ENCODE measurements at places on chromosomes 3 and 15.

DNA sequence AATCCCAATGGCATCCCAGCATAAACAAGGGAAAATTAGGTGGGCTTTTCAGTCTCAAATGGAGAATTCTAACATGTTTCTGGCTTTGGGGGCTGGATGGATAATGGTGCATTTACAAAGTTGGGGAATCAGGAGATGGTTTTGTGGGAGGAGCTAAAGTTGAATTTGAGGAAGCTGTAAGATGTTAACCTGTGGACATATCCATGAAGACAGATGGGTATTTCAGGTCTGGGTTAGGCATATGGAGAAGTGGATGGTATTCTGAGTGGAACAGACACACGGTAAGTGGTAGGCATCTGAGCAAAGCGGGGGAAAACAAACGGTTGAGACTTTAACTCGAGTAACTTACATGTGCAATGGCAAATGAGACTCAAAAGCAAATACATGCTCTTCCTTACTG lies 1.7 kb upstream of the LMLN start:
- DNase-seq = no peak

DNA sequence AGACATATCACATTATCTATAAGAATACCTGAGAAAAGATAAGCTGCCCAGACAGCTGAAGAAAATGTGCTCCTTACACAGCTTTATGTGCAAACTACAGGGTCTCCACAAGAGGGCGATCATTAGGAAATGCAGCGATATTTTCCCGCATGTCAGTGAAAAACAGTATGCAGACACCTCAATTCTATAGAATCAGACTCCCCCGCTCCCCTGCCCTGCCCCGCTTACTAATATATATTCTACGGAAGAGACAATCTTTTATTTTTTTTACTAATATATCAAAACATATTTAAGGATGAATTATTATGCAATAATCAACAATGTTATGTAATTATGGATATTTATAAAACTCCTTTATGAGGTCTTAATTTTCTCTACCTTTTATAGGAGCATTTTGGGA lies 681.3 kb downstream of the ROBO1 start:
- peak; percentile 41 for DNase-seq

GRCh38 chr15:40845511-40846284 lies 1.9 kb downstream of the SPINT1 start:
- DNase-seq = peak; percentile 93

- DNase-seq = peak; percentile 35
These were observed 121.7 kb upstream of the SPRED1 start for GRCh38 chr15:38130740-38131498.

DNA sequence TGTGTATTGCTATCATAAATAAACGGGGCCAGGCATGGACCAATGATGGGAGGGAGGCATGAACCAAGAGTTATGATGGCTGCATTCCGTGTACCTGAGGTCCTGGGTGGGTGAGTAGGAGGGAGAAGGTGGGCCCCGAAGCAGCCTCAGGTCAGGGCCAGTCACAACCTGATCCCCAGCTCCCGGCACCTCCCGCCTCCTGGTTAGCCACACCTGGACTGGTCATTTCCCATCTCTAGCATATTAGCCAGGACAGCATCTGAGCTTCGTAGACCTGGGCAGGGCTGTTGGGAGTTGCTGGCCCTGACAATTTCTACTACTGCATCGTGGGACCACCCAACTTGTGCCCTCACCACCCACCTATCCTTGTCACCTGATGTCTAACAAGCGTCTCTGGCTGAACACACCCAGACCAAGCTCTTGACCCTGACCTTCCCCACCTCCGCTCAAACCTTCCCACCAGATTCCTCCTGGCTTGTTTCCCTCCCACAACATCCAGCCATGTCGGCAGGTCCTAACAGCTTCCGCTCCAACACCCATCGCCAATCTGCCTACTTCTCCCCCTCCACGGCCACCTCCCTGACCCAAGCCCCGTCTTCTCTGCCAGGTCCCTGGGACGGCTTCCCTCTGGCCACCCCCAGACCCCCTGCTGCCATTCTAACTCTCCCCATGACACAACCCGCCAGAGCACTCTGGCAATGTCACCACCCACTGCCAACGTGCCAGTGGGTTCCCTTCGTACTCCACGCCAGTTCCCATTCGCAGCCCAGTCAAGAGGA lies 133.8 kb upstream of the IQSEC1 start:
- DNase-seq = no peak

DNA sequence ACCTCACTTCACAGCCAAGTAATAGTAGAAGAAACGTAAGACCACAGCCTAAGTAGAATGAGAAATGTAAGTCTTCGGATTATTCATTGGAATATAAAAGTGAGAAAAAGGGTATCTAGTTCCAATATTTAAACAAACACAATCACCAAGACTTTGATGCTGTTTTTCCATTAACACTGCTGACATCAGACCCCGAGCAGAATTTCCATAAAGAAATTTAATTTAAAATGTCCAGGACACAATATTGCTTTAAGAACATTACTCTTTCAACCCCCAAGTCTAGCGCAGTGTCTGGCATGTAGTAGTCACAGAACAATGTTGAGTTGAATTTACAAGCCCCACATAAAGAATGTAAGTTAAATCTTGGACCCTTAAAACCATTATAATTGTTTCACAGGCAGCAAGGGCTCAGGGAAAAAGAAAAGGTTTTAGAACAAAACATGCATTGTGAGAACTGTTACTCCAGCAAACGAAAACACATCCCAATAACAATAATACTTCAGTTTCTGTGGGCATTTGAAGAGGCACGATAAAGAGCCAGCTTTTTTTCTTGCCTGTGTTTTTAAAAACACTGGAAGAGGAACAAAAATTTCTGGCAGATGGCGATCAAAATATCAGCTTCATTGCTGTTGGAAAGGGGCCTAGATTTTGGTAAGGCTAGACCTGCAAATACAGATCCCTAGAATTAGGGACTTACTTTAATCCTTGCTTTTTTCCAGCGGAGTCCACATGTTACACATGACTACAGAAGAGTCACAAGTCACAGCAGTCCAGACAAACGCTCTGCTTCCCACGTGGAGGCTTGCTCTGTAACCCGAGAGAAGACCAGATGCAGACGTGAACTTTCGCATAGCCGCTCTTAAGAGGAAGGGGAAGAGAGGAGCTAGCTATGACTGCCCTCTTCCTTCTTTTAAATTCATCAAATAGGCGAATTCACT lies 77.9 kb upstream of the IGSF10 start:
- peak; percentile 25 for DNase-seq

DNA sequence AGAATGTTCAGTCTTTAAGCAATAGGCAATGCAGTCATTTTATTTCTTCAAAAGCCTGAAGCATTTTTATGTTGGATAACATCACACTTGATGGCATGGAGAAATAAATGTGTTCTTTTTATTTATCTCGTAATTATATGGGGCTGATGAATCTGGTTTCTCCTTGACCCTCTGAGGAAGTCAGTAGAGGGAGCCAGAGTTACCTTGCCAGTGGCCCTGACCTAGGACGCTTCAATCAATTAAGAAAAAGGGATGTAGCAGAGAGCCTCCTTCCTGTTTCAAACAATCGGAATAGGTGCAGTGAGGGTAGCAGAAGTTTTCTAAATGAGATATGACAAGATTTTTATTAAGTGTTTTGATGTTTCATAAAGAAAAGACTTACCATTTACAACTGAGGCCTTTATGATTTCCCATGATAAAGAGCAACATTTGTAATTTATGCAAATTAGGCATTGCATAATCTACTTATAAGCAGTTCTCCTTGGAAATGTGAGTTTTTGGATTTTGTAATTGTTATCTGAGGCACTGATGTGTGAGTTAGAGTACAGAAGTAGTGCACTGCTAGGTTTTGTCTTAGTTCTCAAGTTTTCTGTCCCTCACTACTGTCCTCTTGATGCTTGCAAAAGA lies 129.1 kb downstream of the RAP2B start:
- DNase-seq = no peak

- no peak for DNase-seq
These were observed 30.6 kb downstream of the POLG start for GRCh38 chr15:89303986-89304385.

DNA sequence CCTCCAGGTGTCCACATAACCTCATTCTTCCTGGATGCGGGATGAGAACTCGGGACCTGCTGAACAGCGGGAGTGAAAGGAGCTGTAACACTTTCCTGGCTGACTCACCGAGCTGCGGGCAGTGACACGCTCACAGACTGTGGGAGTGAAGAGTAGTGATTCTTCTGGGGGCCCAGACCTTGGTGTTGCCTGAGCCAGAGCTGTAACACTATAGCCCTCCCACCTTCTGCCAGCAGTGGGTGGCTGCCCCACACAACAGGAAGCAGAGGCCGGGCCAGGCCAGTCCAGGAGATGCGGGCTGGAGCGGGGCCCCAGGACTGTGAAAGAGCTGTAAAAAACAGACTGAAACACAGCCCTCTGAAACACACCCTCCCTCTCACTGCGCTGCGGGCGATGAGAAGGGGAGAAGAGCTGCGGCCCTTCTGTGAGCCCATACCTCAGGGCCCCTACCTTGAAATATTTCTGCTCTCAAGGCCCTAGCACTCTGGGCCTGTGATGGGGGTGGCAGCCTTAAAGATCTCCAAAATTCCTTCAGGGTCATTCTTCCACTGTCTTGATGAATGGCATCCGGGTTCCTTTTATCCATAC lies 464.0 kb upstream of the CCDC54 start:
- DNase-seq = no peak

GRCh38 chr3:14138109-14138877 lies 13.4 kb downstream of the TMEM43 start:
- DNase-seq = no peak

- no peak for DNase-seq
These were observed 53.0 kb downstream of the PDIA5 start for GRCh38 chr3:123119802-123120201.

GRCh38 chr15:70535071-70535954 lies 228.0 kb downstream of the UACA start:
- no peak for DNase-seq

- DNase-seq = no peak
These were observed 79.3 kb downstream of the ADAMTSL3 start for GRCh38 chr15:83733206-83733605.

GRCh38 chr15:80597076-80597475 lies 98.0 kb upstream of the ABHD17C start:
- DNase-seq = no peak

DNA sequence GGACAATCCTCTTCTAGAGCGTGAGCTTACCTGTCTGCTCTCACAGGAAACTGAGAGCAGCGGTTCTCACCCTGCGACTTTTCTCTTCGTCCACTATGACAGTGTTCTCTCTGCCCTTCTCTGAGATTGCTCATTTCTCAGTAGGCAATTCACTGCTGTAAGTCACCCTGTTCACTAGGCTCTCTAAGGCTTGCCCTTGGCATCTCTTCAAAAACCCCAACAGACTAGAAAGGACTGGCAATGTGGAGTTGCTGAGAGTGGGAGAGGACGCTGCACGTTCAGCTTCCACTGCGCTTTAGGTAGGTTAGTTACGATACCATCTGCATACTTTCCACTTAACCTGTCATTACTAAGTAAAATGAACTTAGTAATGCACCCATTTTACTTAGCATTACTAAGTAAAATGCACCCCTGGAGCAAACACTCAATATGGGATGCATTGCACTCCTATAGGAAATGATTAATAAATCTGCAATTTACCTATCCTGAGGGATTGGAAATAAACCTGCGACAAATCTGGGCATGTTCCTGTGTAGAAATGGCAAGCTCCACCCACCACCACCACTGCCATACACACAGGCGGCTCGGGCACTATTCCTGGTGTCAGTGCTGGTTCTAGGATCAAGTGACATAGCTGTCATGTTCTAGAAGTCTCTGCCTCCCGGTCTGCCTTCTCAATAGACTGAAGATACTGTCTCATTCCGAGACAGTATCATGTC lies 21.4 kb downstream of the XPC start:
- DNase-seq = no peak

DNA sequence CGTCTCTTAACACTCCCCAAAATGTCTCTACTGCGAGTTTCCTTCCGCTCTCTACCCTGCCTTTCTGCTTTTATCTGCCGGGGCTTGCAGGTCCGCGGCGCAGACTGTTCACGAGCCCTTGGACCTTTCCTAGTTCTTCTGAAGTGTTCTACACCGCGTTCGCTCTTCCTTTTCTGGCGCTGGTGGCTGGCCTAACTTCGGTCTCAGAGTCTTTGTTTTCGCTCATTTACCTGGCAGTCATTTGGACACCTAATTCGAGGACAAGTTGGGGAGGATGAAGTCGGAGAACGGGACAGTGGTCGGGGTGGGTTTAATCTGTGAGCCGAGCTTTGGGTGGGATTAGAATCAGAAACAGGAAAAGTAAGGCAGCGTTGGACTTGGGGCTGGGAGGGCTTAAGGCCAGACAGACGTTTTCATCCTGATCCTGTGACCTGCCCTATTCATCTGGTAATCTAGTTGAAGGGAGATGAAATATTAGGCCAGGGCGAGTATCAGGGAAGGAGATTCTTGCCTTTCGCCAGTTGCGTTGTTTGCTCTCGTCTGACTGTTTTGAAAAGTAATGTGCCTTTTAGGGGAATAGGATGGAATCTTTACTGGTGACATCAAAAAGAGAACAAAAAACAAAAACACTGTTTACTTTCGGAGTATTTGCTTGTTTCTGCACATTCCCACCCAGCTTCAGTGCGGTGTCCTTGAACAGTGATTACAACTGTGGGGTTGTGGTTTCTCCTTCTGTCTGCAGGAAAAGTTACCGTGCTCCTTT lies 1.8 kb downstream of the DIPK2A start:
- DNase-seq = peak; percentile 76

- no peak for DNase-seq
These were observed 5.4 kb downstream of the NBEAL2 start for GRCh38 chr3:46984591-46985459.

- no peak for DNase-seq
These were observed 72.5 kb upstream of the PRR23C start for GRCh38 chr3:139117136-139117675.

GRCh38 chr15:68502398-68502901 lies 70.5 kb upstream of the ITGA11 start:
- no peak for DNase-seq

DNA sequence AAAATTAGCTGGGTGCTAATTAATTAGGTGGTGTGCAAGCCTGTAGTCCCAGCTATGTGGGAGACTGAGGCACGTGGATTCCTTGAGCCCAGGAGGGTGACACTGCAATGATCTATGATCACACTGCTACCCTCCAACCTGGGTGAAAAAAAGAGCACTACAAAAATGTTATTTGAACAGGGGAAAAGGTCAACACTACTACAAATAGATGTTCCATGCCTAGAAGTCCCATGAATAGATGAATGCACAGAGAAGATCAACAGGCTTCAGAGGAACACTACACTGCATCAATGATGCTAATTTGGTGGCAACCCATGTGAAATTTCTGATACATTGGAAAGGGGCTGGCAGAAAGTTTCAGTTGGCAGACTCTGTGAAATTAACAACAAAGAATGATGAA lies 105.4 kb upstream of the FHIT start:
- no peak for DNase-seq

DNA sequence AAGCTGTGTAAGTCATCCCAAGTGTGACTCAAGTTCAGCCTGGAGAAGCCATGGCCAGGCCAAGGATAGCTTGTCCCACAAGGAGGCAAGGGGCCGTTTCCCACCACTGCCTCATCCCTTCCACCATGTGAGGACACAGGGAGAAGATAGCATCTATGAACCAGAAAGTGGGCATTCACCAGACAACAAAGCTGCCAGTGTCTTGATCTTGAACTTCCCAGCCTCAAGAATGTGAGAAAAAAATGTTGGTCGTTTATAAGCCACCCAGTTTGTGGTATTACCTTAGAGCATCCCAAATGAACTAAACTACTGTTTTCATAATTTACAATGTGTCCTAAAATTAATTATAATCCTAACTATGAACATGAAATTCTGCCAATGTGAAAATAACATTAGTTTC lies 930.8 kb upstream of the CFAP20DC start:
- DNase-seq = no peak
